ENCODE measurements at places on chromosomes 7 and 10. TPM values are rescaled to one million over a fixed set of nuclear protein-coding genes. Genes with fewer than 3 reads are reported as not detected.

Gene CHST12
- 15.1 TPM for total RNA-seq

GRCh38 chr7:80324032-80324431 is 187.8 kb downstream of the GNAT3 start:
- DNase-seq, result no peak

- DNase-seq, result no peak
Measured at GRCh38 chr7:128160296-128160695, 80.8 kb upstream of the LEP start.

DNA sequence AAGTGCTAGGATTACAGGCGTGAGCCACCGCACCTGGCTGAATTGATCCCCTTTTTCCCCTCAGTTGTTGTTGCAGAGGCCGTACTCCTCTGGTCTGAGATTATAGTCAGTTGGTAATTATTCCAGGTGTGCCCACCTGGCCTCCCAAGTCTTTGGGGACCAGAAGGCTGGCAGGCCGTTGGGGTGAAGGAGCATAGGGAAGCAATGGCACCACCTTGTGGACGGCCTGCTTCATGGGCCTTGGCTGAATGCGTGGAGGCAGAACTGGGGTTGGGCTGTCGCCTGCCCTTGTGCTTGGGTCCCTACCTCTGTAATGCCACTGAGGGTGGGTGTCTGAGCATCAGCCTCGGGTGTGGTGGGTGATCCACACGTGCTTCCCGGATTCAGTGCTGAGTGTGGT is 125.7 kb downstream of the RGS10 start:
- DNase-seq, result peak; percentile 84

- DNase-seq, result no peak
Measured at GRCh38 chr7:69665369-69665768, 67.1 kb downstream of the AUTS2 start.

DNA sequence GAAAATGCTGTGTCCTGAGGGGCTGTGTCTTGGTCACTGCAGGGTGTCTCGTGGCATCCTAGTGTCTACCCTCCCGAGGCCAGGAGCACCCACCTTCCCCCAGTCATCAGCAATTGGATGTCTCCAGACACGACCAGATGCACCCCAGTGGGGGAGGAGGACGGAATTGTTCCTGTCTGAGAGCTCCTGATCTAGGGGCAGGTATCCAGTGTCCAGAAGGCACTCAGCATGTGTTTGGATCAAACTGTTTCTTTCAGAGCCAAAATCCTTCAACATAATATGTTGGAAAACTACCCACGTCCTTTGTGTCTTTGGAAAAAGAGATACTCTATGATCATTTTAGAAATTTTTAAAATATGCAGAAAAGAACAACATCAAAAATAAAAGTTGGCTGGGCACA is 16.9 kb downstream of the PRKRIP1 start:
- no peak for DNase-seq

DNA sequence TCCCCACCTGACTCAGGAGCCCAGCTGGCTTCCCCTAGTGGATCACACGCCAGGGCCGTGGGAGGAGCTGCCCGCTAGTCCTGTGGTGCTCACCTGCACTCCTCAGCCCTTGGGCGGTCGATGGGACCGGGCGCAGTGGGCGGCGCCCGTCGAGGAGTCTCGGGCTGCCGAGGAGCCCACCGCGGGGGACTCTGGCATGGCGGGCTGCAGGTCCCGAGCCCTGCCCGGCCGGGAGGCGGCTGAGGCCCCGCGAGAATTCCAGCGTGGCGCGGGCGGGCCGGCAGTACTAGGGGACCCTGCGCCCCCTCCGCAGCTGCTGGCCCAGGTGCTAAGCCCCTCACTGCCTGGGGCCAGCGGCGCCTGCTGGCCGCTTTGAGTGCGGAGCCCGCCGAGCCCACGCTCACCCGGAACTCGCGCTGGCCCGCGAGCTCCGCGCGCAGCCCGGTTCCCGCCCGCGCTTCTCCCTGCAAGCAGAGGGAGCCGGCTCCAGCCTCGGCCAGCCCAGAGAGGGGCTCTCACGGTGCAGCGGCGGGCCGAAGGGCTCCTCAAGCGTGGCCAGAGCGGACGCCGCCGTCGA is 367.9 kb downstream of the TYW1 start:
- DNase-seq, result no peak

DNA sequence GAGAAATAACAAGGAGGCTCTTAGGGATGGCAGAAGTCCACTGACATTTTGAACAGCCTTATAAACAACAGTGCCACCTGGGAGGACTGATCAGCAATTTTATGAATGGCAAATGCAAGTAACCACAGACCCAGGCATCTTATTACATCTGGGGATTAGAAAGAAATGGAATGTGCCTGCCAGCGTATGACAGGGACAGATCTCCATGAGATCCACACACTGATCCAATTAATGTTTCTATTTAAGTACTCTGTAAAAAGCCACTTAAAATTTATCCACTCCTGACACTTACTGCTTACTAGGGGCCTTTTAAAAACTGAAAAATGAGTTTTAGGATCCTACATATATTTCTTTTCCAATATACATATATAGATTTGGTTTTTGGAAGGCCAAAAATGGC is 28.6 kb downstream of the PARD3 start:
- DNase-seq, result no peak

DNA sequence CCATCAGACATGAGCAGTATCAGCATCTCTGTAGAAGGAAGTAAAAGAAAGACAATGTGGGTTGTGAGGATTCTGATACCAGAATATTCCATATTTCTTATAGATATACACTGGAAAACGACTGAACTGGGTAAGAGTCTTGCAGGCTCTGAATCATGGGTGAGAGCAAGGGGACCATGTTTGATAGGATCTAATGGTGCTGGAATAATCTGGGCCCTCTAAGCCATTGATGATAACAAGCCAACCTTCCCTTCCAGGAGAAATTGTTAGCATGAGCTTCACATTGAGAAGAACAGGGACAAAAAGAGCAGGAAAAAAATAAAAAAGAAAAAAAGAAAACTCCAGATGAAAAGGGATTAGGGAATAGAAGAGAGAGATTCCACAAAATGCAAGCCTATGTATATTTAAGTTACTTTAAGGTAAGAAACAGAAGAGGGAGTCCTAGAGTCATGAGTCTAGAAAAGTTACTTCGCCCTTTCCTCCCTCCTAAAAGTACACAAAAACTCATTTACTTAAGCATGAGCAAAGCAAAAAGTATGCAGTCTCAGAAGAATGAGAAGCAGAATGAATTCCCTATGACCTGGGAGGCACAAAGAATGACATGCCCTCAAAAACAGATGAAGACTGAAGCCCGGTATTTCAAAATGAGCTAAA is 181.9 kb downstream of the TMEM26 start:
- DNase-seq, result no peak

- DNase-seq, result no peak
Measured at GRCh38 chr10:62047228-62047892, 145.9 kb downstream of the ARID5B start.

Gene CLDN4
- total RNA-seq, result not detected

- peak; percentile 74 for DNase-seq
Measured at GRCh38 chr10:6401558-6402348, 178.3 kb downstream of the PRKCQ start.

DNA sequence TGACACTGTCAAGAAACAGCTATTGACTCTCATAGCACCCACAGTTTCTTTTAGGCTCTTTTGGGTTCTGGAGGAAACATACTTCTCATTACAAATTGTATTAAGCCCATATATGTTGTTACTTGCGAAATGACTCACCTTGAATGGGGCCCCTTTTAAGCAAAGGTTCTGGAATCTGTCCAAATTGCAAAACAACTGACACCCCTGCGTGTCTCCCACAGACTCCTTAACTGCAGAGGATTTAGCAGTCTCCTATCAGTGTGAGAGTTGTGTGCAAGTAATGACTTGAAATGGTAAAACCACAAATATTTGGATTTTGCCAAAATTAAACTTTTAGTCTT is 192.3 kb downstream of the DNAJC1 start:
- no peak for DNase-seq

DNA sequence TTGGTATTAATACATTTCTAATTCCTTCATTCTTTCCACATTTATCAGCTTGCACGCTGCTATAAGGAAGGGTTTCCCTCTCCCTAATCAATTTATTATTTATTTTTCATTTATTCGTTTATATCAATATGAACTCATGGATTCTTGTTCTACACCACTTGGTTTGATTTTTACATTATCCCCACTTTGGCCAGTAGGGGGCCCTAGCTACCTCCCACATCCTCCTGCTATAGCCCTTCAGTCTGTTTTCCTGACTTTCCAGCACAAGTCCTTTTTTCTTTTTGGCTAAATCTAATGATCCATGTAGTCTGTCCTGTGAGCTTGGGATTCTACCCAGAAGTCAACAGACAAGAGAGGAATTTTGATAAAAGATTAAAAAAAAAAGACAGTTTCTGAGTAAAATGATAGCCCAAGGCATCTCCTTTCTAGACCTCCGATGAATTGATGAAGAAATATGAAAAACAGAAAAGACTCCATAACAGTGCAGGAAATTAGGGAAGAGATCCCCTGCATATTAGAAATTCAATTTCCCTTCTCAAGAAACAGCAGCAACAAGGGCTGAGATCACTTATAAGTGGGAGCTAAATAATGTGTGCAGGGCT is 47.7 kb downstream of the LYZL2 start:
- DNase-seq, result no peak

- no peak for DNase-seq
Measured at GRCh38 chr10:121862649-121863048, 65.2 kb downstream of the ATE1 start.

- peak; percentile 53 for DNase-seq
Measured at GRCh38 chr10:11162828-11163599, 145.3 kb downstream of the CELF2 start.

- DNase-seq, result peak; percentile 60
Measured at GRCh38 chr7:27235387-27236311, 7.0 kb upstream of the EVX1 start.

DNA sequence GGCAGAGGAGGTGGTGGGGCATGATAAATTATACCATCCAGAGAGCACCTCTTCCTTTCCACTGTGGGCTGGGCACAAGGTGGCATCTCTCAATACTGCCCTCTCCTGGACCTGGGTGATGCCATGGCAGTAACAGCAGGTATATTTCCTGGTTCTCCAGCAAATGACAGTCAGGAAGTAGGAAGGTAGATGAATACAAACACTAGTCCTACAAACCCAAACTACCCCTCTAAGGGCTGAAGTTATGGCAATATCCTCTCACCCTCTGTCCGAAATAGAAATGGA is 1004.9 kb downstream of the KCNMA1 start:
- no peak for DNase-seq

Gene SYT15B
- total RNA-seq, result 1.8 TPM

All from left ventricle myocardium superior (tissue), 1 donor.